NCI-H748 treated with DMSO at 0.1 percent for 48 hours (cell line): ENCODE measurements at places on chromosomes 13 and 19.
A peak's percentile ranks its signal among the peaks of the same experiment; 100 is the strongest.

DNA sequence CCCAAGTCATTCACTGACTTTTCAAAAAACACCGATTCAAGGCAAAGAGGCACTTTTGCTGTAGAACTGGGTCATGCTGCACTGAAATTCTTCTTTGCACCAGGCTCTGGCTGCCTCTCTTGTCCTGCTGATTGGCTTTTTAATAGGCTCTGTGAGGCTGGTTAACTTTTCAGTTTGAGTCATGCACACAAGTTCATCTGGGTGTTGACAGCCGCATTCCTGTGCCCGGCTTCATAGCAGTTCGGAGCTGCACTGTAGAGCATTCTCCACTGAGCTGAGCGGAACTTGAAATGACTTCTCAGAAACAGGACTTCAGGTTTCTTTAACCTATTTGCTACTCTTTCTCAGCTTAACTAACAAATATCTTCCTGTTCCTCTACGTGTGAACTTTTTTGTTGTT lies 978.3 kb downstream of the UQCRFS1 start:
- no peak for DNase-seq

DNA sequence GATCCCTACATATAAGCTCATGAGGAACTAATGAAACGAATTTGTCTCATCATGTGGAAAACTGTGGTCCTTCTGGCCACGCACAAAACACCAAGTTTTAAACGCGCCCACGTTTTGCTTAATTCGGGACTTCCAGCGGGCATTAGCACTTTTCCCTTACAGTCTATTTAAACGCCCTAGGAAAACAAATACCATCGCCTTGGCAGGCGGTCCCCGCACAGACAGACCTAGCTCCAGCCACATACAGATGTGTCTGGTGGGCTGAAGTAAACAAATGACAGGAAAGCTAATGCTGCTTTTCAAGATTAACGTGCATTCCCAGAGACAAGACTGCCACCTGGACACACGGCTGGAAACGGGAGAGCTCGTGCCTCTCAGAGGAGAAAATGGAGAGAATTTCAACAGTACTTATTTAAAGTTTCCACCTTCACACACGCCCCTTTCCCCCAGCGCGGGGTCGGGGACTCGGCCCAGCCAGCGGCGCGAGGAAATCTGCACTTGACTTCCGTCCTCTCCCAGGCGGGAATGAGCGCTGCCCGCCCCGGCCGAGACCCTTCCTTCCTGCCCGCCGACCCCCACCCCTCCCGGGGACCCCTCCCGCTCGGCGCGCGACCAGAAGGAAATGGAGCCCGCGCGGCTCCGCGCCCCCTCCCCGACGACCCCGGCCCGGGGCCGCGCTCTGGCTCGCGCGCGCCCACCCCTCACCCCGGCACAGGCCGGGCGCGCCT lies 931 bp downstream of the USP12 start:
- peak; percentile 88 for DNase-seq

- DNase-seq = no peak
Measured at GRCh38 chr13:89568746-89569145, 1778.7 kb upstream of the MIR17HG start.

GRCh38 chr19:12187625-12188024 lies 24.7 kb downstream of the ZNF136 start:
- DNase-seq = no peak

GRCh38 chr13:25095851-25096453 lies at the start of gene PABPC3:
PABPC3 (plus strand) TSS chr13:25096136; CDS start chr13:25096199, 63 bp downstream.
- no peak for DNase-seq

DNA sequence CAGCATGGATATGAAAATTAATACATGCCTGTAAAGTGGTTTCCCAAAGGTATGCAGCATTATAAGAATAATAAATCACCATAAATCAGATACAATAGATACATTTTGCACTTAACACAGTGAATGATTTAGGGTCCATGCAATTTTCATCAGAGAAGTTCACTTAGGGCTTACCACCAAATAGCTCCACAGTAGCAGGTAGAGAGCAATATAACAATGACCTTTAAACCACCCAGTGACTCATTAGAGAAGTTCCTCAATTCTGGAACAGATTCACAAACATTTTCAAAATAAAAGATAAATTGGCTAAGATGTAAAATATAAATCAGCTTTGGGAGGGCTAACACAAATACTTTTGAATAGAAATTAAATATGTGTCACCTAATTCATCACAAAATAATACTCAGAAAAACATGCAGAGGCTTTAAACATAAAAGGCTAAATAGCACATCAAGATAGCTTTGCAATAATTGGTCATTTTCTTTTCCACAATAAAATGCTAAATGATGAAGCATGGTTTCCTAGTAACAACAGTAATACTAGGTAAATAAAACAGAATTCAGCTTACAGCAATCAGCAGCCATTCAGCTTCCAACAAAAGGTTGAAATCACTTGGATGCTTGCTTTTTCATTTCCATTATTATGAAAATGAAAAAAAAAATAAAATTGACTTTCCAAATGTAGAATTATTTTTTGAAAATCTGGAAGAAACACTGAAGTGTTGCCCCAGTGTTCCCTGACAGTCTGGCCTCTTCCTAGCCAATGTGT lies 84.3 kb upstream of the NBEA start:
- DNase-seq = peak; percentile 34

GRCh38 chr19:39405958-39406655 lies 540 bp upstream of the ZFP36 start:
- DNase-seq = peak; percentile 24

- no peak for DNase-seq
Measured at GRCh38 chr13:53012707-53013106, 15.9 kb upstream of the OLFM4 start.

GRCh38 chr19:1131718-1132551 lies 28.1 kb downstream of the GPX4 start:
- no peak for DNase-seq

DNA sequence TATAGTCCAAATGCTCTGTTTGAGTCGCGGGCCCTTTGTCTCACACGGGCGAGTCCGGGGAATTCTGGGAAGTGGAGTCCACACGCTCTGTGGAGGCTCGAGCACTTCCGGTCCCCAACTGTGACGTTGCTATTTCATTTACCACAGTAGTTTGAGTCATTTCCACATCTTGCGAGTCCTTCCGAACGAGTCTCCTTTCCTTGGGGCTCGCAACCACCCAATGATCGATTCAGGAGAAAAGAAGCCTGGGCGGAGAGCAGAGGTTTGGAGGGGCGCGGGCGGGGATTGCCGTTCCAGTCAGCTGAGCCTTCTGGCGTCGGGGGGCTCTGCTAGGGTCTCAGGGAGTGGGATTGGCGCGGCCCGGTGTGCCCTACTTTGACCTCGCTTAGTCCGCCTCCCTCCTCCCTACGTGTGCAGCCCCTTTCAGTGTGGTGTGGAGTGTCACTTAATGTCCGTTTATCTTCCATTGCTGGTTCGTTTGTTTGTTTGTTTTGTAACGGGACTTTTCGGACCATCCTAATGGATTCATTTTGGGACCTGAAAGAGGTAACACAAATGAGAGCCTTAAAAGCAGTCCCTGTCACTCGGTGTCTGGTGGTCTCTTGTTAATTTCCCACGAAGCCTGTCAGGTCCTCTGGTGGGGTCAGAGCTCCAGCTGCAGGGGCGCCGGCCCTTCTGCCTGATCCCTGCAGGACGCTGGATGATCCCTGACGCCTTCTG lies at the start of gene ZNF222:
ZNF222 (plus strand) TSS at position 163 of the 720 bp plus-strand sequence; CDS start at position 221, 58 bp downstream.
- DNase-seq = peak; percentile 73

DNA sequence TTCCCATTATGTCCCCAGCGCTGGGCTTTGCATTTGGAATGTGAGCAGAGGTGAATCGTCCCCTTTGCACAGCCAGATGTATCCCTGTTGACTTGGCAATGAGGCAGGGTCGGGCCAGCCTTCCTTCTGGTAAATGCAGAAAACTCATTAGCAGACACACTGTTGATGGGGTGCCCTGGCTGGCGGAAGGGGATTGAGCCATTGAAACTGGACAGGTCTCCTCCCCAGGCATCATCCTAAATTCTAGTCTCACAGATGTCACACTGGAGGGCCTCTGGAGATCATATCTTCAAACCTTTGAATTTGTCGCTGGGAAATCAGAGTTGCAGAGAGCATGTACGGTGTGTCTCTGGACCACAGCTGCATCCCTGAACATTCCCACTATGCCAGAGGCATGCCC lies 219.5 kb upstream of the TSHZ3 start:
- no peak for DNase-seq

- DNase-seq = peak; percentile 61
Measured at GRCh38 chr13:51797664-51798488, 6.1 kb downstream of the DHRS12 start.
